ENCODE measurements at places on chromosomes 1 and 21.

DNA sequence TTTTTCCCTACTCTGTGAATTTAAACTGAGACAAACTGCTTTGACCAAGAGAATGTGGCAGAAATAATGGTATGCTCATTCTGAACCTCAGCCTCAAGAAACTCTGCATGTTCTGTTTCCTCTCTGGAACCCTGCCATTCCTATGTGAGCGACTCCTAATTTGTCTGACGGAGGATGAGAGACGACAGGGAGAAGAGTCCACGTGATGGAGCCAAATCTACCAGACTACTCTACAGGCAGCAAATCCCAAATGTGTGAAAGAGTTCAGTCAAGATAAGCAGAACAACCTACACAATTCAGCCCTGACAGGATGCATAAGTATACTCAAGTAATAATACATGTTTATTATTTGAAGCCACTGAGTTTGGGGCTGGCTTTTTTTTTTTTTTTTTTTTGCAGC, 153.5 kb downstream of the DPYD start:
- DNase-seq: no peak

GRCh38 chr1:204756811-204757210, 71.3 kb upstream of the LRRN2 start:
- no peak for DNase-seq

GRCh38 chr1:168512864-168513595, 30.8 kb downstream of the XCL2 start:
- DNase-seq: no peak

GRCh38 chr1:75542818-75543570, 67.9 kb downstream of the SLC44A5 start:
- DNase-seq: no peak

DNA sequence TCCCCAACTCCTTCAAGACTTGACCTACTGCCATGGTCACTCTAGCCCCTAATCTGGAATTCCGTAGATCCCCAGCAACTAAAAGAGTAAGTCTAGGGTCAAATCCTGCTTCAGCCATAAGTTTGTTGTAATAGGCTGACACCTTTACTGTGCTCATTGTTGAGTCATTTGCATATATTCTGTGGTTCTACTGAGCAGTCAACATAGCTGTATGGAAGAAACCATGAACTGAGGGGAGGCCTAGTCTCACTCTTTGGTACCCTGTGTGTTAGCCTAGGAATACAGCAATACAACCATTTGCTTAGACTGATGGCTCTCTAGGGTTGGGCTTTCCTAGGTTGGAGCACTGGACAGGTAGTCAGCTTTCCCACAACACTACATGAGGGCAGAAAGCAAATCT, 23.6 kb upstream of the SLC35D1 start:
- no peak for DNase-seq

- no peak for DNase-seq
Observed at GRCh38 chr1:155205969-155206593, 1.6 kb downstream of the THBS3 start.

DNA sequence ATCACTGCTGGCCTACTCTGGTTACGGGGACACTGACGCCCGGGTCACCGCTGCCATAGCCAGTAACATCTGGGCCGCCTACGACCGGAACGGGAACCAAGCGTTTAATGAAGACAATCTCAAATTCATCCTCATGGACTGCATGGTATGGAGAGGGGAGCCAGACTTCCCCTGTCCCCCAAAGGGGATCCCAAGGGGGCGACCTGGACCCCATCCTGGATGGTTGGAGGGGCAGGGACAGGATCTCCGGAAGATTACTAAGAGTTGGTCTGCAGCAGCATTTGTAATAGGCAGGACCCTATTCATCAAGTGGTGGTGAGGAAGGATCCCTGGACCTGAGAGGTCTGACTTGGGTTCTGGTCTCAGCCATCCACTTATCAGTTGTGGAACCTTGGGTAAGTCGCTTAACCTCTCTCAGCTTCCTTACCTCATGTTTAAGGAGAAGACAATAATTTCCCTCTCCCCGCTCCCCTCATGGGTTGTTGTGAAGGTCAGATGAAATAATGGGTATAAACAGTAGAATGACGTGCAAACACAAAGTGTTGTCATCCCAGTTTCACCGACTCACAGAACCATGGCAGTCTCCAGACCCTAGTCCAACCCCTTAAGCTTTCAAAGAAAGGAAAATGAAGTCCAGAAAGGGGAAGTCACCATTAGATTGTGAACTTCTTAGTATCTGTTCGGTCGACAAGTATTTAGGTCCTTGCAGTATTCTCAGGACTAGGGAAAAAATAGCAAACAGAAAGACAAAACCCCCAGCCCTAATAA, 883 bp downstream of the LAMTOR2 start:
- DNase-seq: no peak

DNA sequence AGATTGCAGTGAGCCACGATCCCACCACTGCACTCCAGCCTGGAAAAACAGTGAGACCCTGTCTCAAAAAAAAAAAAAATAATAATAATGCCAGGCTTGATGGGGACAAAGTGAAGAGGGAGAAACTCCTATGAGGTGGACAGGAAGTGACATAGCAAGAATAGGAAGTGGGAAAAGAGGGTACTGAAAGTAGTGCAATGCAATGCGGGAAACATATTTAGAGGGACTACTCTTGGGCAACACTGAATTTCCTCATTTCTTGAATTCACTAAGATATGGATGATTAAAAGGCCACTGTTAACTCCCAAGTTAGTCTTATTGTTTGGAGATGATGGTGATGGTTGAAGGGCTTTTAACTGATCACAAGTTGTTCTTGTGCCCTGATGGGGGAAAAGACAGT, 21.6 kb upstream of the KCNA2 start:
- no peak for DNase-seq

DNA sequence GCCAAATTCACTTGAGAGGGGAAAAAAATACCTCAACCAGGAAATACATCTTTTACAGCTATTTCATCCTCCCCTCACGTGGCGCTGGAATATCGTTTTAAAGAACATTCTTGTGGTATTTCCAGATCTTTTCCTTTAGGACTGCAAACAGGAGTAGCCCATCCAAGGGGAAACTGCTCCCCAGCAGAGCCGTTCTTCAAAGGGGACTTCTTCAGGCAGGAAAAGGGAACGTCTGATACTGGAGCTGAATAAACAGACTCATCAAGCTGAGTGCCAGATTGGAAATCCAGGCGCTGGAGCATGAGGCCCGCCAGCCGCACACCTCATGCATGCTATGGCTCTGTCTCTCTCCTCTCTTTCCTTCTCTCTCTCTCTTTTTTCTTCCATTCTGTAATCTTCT, 34.0 kb upstream of the PROX1 start:
- DNase-seq: no peak

GRCh38 chr1:66168948-66169671, 364.8 kb upstream of the SGIP1 start:
- no peak for DNase-seq

GRCh38 chr1:117632269-117633067, 26.6 kb downstream of the TENT5C start:
- no peak for DNase-seq

DNA sequence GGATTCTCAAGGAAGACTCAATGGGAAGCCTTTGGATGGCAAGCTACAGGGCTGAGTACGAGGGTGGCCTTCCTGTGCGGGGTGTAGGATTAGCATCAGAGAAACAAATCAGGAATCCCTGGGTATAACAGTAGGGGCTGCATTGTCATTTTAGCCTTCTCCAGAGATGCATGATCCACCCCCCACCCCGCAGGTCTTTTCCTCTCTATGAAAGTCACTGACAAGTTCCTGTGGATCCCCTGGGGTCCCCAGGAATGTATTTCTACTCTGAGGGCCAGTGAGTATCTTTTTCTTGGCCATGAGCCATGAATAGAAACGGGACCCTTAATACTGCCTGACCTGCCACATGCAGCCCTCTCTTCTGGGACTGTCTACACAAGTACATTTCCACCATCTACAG, 473.0 kb upstream of the VAMP3 start:
- no peak for DNase-seq

DNA sequence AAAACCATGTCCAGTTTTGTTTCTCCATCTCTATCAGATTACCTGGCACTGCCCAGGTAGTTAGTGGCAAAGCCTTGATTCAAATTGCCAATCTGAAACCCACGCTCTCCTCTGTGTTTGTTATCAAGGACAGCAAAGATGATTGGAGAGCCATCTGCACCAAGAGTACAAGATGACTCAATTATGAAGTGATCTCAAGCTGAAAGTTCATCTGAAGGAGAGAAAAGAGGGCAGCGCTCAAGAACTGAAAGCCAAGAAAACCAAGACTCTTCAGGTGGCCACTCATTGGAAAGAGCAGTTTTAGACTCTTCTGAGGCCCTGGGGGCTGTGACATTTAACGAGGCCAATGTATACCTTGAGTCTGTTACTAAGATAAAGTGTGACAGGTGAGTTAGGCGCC, 13.8 kb downstream of the RXRG start:
- DNase-seq: no peak

DNA sequence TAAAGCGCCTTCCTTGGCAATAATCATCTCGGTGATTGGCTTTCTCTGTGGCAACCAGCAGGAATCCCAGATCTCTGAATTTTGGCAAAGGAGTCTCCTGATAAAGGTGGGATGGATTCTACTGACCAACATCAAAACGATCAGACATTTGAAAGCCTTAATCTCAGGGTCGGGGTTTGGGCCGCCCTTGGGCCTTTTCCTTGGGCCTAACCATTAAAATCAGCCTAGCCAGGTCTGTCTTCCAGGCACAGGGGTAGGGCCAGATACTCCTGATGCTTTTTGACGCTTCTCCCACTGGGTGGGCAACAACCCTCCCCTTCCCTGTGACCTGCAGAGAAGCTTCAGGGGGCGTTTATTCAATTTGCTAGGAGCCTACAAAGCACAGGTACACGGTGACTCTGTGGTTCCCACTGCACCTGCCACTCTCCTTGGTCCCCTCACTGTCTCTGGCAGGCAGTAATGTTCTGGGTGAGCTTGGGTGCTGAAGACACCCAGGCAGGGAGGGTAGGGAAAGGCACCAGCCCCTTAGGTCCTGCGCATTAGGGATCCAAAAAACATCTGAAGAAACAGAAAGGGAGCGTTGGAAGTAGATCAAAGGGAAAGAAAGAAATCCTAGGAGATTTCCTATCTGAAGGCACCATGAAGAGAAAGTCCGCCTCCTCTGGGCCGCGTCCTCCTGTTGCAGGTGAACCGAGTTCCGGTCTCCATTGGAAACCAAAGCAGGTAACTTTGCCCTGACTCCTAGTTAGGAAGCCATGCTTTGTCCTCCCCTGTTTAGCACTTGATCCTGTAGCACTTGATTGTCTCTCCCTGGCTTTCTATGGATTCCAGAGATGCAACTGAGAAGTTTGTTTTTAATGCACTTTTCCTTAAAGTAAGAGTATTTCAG, 12.3 kb downstream of the RNU1-2 start:
- DNase-seq: no peak

DNA sequence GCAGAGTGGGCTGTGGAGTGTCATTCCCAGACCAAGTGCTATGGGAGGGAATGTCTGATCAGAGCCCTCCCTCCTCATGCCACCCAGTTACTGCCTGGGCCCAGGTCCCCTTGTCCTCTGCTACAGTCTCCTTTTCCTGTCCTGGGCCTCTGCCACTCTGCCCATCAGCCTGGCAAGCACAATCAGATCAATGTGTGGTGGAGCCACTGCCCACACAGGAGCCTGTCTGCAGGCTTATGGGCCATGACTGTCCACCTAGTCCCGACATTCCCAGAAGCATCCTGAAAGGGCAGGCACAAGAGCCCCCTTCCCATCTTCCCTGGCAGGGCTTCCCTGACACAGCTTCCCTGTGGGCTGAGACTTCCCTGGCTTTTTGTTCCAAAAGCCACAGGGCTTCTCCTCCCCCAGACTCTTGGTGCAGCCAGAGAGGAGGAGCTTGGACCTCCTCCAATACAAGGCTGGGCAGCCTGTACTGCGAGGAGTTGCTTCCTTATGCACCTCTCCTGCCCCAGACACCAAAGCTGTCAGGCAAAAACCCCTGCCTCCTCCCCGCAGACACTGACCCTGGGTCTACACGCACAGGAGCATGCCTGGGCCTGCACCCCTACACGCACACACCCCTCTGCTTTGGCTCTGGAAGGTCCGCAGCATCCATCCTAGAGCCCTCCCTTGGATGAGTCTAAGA, 29.2 kb upstream of the CNTN2 start:
- DNase-seq: no peak

DNA sequence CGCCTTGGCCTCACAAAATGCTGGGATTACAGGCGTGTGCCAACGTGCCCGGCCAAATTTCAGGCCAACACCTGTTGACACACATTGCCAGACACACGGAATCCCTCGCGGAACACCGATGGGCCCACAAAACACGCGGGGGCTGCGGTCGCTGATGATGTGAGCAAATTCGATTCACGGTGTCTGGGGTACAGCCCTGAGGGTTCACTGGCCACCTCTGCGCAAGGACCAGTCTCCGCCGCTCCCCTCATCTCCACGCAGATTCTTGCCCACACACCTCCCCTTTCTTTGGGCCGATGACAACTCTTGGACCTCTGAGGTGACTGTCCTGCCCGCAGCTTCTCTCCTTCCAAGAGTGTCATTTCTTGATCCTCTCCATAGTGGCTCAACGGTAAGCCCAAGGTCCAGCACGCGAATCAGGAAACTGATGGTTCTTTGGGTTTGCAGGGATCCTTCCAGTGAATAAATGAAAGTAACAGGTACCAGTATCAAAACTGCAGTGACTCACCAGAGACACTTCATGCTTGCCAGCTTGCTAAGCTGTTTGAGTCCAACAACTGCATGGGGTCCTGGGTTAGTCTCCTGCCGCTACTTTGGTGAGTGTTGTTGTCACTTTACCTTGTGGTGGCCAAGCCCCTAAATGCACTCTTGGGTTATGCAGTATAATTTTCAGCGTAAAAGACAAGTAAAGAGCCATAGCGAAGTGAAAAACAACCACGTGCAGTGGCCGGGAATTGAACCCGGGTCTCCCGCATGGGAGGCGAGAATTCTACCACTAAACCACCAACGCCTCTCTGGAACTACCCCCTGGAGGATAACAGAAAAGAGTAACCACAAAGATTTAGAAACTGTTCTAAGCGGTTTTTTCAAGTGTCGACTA, 11.0 kb upstream of the RNU1-3 start:
- DNase-seq: peak; percentile 58

DNA sequence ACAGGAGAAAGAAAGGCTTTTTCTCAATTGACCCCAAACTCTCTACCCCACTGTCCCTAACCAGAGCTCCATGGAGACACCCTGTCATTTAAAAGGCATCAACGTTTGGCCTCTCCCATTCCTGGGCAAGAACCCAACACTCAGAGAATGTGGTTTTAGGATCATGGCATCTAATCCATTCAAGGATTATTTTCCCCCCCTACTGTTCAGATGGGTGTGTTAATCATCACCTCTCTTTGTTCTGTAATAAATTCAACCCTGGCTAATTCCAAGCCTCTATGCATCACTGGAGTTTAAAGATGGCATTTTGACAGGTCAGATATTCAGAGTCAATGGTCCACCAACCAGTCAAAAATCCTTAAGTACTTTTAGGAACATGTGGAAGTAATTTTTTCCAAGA, 42.7 kb downstream of the TBX15 start:
- no peak for DNase-seq

All from stimulated activated CD4-positive, alpha-beta T cell treated with anti-CD3 and anti-CD28 coated beads, Interleukin-4, amount 100 ng/mL, for 4 hours (primary cell).